NK-92 treated with Interleukin-12 subunit alpha and Interleukin-12 subunit beta, amount 100 ng/mL, for 24 hours (cell line): ENCODE measurements at places on chromosomes 7 and 10.

DNA sequence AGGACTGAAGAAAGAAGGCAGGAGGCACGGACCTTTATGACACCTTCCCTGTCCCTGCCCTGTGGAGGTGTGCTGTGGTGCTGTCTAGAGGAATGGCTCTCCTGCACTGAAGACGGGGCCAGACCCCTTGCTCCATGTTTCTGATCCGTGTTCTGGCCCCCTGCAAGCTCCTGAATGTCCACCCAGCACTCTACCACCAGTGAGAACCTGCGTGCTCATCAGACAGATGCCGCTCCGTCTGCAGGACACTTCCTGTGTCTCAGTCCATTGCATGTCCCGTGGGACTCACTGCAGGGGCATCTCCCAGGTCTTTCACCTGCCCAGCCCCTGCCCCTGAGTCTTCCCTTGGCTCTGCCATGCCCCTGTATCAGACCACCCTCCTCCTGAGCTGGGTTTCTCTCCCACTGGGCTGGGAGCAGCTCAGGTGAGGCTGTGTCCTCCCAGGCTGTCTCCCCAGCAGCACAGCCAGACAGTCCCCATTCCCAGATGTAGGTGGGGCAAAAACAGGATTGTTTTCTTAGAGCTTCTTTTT is 278.3 kb upstream of the ZNF32 start:
- no peak for DNase-seq

DNA sequence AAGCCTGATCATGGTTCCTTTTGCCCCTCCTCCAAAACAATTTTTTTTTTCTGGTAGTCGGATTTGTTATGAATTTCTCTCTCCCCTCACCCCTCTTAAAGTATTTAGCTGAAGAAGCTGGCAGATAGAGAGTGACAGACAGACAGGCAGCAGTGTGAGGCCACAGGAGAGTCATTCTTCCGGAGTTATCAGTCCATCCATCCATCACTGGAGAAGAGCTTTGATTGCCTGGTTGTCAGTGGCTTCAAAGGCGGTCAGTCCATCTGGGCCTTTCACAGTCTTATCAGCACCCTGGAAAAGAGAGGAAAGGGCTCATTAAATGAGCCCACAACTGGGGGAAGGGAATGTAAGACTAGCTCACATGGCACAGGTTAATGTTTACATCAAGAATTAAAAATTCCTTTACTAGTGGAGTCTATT is 47.4 kb downstream of the MTPN start:
- no peak for DNase-seq

- no peak for DNase-seq
Measured at GRCh38 chr7:44305564-44306507, 19.6 kb downstream of the CAMK2B start.

- no peak for DNase-seq
Measured at GRCh38 chr7:82690929-82691328, 247.4 kb upstream of the CACNA2D1 start.

DNA sequence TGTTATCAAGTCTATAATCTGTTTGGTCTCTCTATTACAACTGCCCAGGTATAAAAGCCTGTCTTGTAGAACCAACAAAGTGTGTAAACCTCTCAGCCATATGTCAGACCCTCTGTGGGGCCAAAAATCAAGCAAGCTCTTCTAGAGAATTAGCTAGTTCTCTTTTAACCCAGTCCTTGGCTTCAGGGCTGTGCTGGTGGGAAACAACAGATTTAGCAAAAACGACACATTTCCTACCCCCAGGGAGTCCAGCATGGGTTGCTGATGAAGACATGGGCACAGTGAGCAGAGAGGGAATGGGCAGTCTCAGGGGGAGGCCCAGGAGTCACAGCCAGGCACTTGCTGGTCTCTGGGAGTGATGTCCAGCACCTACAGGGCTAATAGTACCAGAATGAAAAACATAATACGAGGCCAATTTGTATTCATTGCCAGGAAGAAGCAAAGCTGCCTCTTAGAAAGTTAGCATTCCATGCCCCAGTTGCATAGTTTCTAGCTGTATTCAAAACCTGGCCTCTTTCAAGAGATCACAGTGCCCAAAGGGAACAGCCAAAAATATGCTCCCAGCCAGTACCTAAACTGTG is 80.1 kb downstream of the FRMD4A start:
- no peak for DNase-seq

- DNase-seq = no peak
Measured at GRCh38 chr7:43612599-43613589, 30.0 kb downstream of the STK17A start.

DNA sequence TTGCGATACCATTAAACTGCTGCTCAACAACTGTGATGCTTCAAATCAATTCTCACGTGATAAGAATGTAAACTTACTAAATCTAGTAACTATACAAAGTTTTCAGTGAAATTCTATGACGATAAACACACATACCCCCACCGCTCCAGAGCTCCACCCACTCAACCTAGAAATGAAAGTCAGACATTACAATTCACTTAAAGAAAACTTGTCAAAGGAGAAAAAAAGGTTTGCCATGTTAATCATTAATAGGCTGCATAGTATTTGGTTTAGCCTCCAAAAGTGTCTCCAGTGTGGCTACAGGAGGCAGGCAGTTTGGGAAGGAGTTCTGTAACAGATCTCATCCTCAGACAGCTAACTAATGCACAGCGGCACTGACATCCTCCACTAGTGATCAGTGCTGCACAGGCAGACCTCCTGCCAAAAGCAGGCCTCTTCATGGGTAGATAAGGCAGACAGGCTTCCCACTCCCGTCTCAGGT is 3.1 kb downstream of the HERPUD2 start:
- DNase-seq = no peak
